ENCODE measurements at places on chromosomes 12 and 14.

DNA sequence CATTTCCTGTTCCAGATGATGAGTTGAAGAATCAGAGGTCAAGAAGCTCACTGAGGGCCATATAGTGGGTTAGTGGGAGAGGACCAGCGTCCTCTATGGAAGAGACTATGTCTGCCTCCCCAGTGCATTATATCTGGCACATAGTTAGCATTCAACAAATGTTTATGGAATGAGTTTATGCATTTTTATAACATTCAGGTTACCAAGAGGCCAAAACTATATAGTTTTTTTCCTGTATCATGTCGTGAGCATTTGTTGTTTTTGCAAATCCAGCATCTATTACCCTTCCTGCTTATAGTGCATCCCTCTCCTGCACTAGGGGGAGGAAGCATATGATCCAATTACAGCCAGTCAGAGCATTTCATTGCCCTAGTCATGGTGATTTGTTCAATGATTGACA is 60.6 kb downstream of the SUDS3 start:
- DNase-seq, result peak; percentile 42

GRCh38 chr12:65642061-65642661 is 182.1 kb upstream of the HMGA2 start:
- DNase-seq, result no peak

- no peak for DNase-seq
Measured at GRCh38 chr14:61555056-61555838, 140.1 kb upstream of the HIF1A start.

- DNase-seq, result no peak
Measured at GRCh38 chr14:72876005-72876709, 17.7 kb downstream of the DPF3 start.

DNA sequence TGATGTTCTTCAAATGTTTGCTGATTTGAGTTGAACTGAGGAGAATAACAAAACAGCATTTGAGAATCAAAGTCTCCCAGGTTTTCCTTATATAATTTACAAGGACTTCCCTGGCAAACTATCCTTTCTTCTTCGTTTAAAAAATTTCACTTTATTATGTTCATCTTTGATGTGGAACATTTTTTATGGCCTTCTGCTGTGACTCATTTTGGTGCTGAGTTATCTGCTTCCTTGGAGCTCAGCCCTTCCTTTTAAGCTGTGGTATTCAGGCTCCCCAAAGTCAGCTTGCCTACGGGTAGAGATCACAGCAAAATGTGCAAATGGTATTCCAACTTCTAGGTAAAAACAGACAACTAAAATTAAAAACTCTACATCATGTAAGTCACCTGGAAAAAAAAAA is 1.4 kb upstream of the ANO4 start:
- DNase-seq, result peak; percentile 16

GRCh38 chr14:87260460-87260859 is 732.5 kb downstream of the GALC start:
- DNase-seq, result no peak

GRCh38 chr14:69370061-69370460 is 28.0 kb downstream of the ERH start:
- DNase-seq, result no peak

DNA sequence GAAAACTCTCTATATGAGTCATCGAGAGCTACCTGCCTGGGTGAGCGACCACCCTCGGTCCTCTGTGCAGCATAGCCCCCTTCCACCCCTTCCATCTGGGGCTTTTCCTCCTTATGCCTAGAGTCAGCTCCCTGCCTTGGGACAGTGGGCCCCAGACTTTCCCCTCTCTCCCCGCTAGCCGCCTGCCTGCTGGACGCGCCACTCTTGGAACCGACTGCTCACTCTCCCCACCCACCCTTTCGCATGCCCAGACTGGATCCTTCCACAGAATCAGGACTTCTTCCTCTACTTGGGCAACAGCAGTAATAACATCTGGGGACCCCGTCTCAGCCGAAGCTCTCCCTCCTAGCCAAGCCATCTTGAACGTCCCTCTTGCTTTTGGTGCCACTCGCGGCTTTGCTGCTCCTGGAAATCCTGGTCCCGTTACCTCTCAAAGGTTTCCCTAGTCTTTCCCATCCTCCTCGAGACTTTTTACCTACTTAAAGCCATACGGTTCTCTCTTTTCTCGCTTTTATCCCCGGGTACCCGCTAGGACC is 671 bp downstream of the ESYT1 start:
- DNase-seq, result no peak

DNA sequence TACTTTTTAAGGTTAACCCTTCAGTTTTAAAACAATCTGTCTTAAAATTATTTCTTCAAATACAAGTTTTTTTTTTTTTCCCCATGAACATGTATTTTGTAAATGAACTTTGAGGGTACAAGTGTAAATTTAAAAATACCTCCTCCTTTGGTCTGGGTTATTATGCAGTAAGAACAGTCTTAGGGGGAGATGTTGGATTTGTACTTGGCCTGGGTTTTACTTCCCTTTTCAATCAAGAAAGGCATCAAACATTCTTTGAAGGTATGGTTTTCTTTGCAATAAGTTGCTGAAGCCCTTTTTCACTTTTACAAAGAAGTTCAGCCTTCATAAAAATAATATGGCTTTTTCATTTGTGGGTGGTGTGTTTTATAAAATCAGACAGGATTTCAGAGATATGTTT is 20.5 kb downstream of the WBP11 start:
- no peak for DNase-seq

DNA sequence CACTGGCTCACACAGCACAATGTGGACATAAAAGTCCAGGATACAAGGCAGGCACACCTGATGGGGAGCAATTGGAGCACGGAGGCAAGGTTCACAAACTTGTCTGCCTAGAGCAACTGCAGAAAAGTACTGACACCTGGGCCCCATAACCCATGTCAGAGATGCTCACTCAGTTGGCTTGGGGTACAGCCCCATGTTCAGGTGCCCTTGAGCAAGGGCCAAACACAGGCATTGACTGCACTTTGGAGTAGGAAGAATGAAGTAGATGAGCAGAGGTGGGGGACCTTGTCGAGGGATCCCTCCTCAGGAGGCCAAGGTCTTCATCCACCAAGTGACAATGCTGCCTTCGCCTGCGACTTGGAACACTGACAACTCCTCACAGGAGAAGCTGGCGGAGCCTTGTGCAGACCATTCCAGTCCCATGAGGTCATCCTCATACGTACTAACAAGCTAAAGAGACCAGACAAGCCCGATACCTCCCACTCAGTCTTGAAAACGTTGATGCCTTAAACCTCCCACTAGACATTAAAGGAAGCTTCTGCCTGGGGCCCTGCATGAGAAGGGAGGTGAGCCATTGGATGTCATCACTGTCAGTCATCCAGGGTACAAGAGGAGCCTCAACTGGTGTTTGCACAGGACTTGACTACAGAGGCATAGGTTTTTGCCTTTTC is 42.5 kb upstream of the C14orf180 start:
- DNase-seq, result no peak

DNA sequence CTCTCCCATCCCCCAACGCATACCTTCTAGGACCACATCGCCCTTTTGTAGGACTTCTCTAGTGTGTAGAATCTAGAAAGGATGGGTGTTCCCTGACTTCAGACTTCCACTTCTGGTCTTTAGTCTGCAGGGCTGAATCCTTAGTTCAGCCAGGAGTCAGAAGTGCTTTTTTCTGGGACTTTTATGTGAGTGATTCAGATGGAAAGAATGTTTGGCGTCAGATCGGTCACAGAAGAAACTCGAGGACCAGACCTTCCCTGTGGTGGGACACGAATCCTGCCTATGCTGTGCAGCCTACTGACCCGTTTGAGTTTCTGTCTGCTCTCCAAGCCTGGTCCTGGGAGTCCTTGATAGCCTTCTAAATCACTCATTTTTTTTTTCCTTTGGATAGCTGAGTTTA is 165.4 kb upstream of the SSTR1 start:
- peak; percentile 78 for DNase-seq

GRCh38 chr12:129635021-129635685 is 268.7 kb downstream of the TMEM132D start:
- no peak for DNase-seq

DNA sequence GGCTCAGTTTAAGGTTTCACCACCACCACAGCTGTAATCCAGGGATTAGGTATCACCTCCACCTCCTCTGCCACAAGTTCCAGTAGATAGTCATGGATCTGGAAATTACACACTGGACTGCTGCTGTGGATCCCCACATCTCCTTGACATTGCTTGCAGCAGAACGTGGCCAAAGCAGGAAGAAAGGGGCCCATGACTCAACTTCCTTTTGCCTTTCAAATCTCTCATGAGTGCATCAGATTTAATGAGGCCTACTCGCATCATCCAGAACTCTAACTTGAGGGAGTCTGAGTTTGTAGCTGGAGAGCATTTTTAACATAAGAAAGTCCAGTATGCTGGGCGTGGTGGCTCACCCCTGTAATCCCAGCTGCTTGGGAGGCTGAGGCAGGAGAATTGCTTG is 29.2 kb upstream of the TMED10 start:
- peak; percentile 36 for DNase-seq

GRCh38 chr14:61187196-61187905 is 93.8 kb downstream of the TMEM30B start:
- no peak for DNase-seq

DNA sequence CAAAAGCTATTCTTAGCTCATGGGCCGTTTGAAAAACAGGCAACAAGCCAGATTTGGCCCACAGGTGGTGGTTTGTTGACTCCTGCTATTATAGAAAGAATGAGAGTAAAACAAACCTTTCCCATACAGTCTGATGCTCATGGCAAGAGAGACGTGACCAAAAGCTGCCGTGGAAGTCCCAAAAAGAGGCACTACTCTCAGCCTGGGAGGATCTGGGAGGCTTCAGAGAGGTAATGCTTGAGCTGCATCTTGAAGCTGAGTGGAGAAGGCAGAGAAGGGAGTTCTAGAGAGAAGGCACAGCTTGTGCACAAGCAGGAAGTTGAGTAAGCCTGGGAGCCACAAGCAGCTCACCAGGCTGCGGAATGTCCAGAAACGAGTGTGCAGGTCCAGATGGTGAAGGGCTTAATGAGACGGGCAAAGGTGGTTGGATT is 9.6 kb downstream of the PLXNC1 start:
- DNase-seq, result no peak

GRCh38 chr12:101839324-101840283 is 8.8 kb upstream of the GNPTAB start:
- no peak for DNase-seq

DNA sequence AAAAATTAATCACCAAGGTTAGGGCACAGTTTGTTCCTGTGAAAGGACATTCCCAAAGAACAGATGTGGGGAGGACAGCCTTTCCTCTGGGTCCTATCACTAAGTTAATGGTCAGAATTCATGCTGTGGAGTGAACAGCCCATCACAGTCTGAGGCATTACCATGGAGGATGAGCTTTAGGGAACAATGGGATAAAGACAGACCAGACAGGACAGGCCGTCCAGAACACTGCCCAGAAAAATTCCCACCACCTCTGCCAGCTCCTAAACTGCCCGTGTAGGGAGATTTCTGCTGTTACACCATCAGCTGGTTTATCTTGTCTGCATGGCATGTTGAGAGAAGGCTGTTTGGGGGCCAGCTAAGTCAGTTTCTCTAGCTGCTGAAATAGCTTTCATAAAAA is 49.6 kb upstream of the IFNG-AS1 start:
- no peak for DNase-seq

GRCh38 chr12:109545826-109546225 is 27.5 kb downstream of the MMAB start:
- DNase-seq, result no peak

DNA sequence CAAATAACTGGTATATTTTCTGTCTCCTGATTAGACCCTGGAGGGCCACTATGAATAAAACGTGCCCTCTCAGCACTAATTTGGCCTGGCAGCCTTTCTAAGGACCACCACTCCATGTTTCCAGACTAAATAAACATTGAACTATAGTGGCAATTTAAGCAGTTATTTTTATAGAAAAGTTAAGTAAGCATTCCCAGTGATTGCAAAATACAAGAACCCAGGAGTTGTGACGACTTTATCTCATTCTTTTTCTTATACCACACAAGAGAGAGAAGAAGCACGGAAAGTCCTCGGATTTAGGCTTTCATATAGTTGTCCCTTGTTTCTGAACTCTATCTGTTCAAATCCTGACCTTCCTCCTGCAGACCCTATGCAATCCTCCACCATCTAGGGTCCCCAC is 23.1 kb upstream of the STRAP start:
- DNase-seq, result no peak

- no peak for DNase-seq
Measured at GRCh38 chr12:100953217-100953616, 158.6 kb downstream of the ANO4 start.

GRCh38 chr14:89293314-89293916 is 123.6 kb downstream of the FOXN3 start:
- DNase-seq, result no peak

DNA sequence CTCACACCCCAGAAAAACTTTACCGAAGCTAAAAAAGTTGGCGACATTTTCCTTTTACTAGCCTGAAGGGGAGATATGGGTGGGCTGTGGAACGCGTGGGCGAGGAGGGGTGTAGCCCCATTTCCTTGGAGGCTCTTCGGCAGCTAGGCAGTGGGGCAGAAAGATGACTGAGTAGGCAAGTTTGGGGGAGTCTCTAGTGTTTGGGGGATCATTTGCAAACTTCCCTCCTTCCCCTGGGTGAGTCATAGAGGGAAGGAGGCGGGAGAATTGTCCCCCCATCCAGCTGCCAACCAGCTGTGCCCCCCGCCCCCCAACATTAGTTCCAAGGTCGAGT is 2.3 kb downstream of the GLI1 start:
- no peak for DNase-seq

- no peak for DNase-seq
Measured at GRCh38 chr12:55850401-55850800, 7.7 kb upstream of the MMP19 start.

DNA sequence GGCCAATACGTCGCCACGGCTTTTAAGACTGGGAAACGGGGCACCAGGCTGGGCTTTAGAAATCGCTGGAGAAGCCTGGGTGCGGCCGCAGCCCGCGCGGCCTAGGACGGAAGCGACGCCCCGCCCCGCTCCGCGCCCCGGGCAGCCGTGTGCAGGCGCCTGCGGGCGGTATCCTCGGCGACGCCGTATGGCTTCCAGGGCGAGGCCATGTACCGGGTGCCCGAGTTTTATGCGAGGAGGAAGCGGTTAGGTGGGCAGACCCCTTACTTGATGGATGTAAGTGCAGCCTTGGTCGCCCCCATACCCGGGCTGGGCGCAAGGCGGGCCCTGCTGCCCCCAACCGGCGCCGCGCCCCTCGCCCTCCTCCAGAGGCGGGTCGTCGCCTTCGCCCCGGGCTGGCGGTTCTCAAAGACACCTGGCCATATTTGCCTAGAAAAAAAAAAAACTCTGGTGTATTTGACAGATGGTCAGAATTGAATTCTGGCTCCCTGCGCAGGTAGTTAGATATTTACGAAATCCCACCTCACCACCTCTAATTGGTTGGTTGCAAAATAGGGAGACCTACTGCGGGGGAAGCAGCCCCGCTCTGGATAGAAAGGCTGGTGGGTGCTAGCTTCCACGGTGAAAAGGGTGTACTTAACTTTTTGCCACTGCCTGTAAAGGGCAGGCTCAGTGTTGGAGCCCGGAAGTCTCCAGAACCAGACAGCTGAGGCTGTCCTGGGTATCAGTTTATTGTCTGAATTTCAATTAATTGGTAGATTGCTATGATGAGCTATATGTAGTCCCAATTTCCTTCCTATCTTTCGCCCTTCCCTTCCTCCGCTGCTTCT is at the start of gene PPP1R36:
PPP1R36 (plus strand) TSS at position 171 of the 830 bp plus-strand sequence; CDS start at position 208, 37 bp downstream.
- DNase-seq, result no peak

All from GM04504 (cell line).